ENCODE measurements at places on chromosomes 11 and 22.

DNA sequence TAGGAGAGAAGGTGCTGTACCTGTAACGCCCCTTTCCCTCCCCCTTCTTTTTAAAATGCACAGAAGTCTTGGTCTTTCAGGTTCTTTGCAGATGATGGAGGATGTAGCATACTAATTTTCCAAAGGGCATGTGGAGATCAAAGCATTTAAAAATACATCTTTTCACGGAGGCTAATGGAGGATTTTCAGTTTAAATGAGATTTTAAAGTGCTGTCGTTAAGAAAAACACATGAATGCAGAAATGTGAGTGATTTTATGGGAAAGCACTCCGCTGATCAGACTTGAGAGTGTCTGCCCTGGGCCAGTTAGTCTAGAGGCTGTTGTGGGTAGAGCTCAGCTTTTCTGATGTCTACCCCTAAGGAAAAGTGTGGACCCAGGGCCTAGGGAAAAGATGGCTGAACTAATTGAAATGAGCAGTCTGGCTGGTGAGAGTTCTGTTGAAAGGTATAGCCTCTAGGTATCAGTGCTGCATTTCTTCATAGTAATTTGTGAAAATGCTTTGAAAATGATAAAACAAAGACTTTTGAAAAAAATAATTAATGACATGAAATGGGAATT, 2.5 kb downstream of the AMOTL1 start:
- DNase-seq = no peak

GRCh38 chr11:3840004-3840869, 522 bp downstream of the RHOG start:
- peak; percentile 45 for DNase-seq

DNA sequence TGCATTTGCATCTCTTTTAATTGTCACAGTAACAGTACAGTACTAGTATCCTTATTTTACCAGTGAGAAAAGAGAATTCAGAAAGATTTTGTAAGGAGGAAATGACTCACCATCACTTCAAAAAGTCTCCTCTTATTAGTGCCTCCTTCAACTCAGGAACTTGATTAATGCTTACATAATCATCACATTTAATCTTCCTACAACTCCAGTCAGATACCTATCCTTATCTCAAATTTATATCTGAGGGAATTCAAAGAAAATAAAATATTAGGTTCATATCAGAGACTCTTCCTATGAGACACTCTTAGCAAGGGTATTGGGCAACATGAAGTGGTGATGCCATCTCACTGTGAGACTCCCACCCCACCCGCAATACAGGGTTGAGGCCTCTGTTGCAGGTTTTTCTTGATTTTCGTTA, 26.1 kb upstream of the CTSC start:
- DNase-seq = no peak

DNA sequence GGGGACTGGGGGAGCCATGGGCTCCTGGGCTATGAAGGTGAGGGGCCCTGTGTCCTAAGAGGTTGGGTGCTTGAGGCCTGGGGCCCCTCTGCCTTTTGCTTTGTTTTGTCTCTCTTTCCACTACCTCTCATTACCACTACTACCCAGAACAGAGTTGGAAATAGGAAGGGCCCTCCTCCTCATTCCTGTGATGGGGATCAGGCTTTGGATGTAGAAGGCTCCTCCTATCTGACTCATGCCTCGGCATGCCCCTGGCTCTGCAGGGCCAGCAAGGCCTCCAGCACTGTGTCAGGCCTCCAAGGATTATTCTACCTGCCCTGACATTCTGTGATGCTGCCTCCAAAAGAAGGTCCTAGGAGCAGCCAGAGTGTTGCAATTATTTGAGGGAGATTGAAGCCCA, 766 bp downstream of the IZUMO1R start:
- no peak for DNase-seq

DNA sequence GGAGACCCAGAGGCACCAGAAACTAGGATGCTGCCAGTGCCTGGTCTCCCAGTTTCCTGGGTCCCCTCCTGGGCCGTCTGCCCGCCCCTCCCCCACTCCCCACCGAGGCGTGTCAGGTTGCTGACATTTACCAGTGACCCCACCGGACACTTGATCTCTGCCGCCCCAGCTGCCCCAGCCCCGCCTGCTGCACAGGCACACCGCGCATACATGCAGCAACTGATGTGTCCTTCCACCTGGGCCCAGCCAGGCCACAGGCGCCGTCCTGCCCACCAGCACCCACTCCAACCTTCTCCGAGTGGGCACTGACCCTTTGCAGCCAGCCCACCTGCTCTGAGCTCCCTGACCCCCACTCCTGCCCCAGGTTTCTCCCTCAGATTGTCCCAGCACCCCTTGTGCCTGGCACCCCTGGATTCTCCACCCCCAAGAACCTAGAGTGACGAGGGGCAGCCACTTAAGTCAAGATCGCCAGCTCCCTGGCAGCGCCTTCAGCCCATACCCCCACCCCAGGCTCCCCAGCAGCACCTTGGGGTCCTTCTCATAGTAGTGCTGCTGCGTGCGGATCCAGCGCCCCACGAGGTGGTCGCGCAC, 548 bp downstream of the PYGM start:
- no peak for DNase-seq

- peak; percentile 69 for DNase-seq
These were observed at the start of gene LRRC10B for GRCh38 chr11:61507962-61508861. Gene LRRC10B (plus strand): TSS chr11:61508749. CDS start chr11:61508999, 250 bp downstream.

DNA sequence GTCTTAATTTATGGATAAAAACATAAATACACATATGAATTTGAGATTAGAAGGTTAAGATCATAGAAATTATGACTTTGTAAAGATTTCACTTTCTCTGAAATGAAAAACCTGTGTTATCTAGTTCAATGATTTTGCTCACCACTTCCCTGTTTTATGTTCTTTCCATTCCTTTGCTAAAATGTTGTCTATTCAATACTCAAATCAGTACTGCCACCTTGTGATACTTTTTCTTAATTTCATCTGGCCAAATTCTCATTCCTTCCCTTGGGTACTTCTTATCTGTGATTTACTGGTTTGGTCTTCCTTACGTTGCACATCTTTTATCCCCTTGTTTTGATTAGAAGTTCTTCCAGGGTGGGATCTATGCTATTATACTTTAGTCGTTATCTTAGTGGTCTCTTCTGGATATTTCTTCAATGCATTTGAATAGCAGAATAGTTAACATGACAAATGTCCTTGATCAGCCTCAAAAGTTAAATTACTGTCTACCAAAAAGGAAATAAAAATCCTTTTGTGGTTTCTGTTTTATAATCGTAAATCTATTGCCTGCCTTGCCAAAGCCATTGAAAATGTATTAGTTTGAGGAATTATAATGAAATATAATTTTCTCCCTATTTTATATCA, 197.0 kb downstream of the PGR start:
- peak; percentile 23 for DNase-seq

- DNase-seq = no peak
These were observed 138.9 kb upstream of the MTNR1B start for GRCh38 chr11:92830377-92831155.

- no peak for DNase-seq
These were observed 70.3 kb downstream of the TNRC6B start for GRCh38 chr22:40247976-40248375.

- peak; percentile 84 for DNase-seq
These were observed 6.4 kb downstream of the SNU13 start for GRCh38 chr22:41682033-41682807.

DNA sequence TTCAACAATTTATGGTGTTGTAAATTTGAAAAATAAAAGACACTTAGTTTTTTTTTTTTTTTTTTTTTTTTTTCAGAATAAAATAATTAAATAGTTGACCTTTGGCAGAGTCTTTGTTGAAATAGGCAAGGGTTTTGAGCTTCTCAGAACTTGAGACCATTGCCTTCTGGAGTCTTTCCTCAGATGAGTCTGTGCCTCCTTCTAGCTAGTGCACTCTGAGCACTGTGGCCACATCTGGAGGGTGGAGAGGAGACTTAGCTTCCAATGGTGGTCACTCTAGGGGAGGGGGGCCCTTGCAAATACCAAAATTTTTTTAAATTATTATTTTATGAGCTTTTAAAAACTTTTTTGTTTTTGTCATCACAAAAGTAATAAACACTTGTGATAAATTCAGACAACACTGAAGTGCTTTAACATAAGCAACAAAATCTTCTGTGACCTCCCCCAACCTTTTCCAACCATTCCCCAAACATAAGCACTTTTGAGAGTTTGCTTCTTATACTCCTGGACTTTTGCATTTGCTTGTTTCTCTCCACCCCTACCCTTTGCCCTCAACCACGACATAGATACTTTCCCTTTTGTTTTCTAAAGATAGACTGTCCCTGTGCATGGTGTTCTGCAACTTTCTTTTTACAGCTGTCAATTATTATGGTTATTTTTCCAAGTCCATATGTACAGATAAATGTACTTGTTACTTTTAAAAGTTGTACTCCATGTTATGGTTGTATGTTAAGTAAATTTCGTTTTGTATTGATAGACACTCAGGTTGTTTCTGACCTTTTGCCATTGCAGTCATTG, 41.1 kb downstream of the BMAL1 start:
- DNase-seq = no peak

DNA sequence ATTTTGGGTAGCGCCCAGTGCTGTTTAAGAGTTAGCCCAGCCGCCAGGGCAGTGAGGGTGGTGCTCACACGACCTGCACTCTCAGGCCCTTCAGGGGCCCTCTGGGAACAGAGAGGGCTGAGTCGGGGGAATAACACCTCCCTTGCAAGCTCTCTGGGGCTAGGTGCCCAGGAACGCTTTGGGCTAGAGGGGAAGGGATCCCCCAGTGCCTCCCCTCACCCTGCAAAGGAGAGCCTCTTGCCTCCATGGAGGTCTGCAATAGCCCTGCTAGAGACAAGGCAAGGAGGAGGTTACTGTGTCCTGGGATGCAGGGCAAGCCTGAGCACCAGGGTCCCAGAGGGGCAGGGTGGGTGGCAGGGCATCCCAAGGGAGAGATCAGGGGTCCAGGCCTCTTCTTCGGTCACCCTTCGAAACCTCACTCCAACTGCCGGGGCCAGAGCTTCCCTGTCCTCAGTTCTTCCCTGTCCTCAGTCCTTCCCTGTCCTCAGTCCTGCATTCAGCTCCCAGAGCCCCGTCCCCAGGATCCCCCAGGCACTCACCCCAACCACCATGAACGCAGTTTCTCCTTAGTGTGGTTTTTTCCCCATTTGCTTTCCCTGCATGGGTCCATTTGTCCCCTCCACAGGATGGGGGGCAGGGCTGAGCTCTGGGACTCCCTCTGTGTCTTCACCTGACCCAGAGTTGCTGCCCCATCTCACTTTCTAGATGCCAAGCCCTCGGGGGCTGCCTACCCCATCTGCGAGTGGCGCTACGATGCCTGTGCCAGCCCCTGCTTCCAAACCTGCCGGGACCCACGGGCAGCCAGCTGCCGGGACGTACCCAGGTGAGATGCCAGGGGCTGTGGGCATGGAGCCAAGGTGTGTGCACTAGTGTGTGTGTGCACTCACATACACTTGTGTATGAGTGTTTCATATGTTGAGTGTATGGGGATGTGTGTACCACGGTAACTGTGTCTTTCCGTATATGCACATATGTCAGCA, 60.8 kb downstream of the OTOG start:
- DNase-seq = no peak

DNA sequence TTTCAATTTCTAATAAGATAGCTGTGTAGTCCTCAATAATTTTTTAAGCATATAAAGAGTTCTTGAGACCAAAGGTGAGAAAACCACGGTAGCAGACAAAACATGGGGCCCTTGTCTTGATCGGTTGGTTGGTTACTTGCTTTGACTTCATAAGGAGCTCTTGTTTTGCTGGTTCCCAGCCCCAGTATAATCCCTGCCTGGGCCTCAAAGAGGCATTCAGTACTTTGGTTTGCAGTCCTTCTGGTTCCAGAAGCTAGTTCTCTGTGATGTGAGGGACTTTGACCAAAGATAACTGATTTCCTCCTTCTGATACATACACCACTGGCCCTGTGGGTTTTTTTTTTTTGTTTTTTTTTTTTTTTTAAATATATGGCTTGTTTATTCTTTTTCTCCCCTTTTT, 17.1 kb downstream of the MARK2 start:
- DNase-seq = no peak

DNA sequence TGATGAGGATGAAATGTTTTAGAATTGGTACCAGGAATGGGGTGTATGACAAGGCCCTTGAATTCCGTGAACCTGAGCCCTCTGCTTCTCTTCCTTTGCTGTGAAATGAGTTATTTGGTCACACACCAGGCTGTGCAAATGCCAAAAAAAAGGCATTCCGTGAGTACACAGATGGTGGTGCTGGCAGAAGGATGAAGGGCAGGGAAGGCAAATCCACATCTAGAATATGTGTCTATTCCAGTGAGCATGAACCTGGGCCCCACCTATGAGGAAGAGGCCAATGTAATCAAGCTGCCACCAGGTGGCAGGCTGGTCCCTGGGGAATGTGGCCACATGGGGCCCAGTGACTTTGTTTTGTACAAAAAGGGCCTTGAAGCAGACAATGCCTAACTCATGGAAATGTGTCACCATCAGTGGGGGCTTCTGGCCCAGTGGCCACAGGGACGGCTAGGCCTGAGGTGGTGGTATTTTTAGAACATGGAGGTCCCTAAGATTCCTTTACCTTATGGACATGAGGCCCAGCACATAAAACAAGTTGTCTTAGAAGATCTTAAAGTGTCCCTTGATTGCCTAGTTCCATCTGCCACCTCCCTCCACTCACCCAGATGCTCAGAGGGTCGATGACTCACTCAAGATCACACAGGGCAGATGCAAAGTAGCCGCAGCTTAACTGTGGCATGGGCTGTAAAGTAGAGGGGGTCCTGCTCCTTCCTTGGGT, 3.9 kb upstream of the RNF215 start:
- peak; percentile 85 for DNase-seq

- DNase-seq = no peak
These were observed 26.2 kb downstream of the OR2AG2 start for GRCh38 chr11:6745465-6746015.

- DNase-seq = no peak
These were observed 1363.4 kb downstream of the BRD1 start for GRCh38 chr22:48464246-48464645.

DNA sequence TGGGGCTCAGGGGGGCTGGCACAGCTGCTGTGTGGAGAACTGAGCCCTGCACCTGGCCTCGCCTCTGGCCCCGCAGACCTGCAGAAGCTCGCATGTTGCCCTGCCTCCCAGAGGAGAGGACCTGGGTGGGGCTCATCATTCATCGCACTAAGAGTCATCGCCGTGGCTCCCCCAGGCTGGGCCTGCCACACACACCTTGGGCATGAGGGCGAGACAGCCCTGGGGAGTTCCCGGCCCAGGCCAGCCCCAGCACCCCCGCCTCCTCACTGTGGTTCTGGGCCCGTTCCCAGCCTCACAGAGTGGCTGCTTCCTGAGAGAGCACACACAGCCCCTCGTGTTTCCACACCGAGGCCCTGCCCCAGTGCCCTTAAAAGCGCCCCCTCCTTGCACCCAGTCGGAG, 694.6 kb downstream of the TBC1D22A start:
- DNase-seq = no peak

- DNase-seq = peak; percentile 94
These were observed 12.2 kb upstream of the MFNG start for GRCh38 chr22:37498289-37498909.

Measured in germinal center (tissue), 1 donor.